ENCODE measurements at places on chromosomes 5 and 9.

- no peak for DNase-seq
These were observed 97.1 kb downstream of the NRG2 start for GRCh38 chr5:139946006-139946405.

GRCh38 chr9:27817747-27818146 lies 244.5 kb upstream of the C9orf72 start:
- DNase-seq: no peak

DNA sequence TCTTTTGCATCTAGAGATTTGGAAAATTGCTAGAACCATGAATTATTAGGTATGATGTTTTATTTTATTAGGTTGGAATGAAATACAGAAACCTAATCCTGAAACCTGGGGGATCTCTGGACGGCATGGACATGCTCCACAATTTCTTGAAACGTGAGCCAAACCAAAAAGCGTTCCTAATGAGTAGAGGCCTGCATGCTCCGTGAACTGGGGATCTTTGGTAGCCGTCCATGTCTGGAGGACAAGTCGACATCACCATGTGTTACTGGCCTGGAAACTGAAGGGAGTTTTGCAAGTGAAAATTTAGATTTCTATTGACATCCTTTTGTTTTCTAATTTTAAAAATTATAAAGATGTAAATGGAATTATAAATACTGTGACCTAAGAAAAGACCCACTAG lies 100.7 kb downstream of the NLN start:
- no peak for DNase-seq

DNA sequence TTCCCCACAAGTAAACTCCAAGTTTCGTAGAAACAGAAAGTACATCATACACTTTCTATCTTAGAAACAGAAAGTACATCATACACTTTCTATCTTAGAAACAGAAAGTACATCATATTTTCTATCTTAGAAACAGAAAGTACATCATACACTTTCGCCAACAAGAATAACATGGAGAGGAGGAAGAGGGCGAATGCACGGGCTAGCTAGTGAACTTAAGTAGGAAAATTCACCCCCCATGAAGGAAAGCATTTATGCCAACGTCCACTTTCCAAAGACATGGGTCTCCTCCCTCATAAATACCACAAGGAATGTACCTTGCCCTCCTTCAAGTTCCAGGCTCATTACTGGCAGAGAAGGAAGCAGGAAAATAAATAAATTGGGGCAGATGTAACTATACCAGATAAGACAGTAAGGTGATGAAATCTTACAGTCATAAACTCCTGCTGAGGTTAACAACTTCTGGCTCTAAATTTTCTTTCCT lies 64.7 kb downstream of the FRMD3 start:
- no peak for DNase-seq

GRCh38 chr5:164563370-164563769 lies 1058.0 kb downstream of the MAT2B start:
- no peak for DNase-seq
